Mesenteric fat pad (tissue), 1 donor: ENCODE measurements at places on chromosomes 4 and X. TPM values are rescaled to one million over a fixed set of nuclear protein-coding genes. Genes with fewer than 3 reads are reported as not detected.

The PRAF2 gene
- 20.7 TPM for total RNA-seq

DNA sequence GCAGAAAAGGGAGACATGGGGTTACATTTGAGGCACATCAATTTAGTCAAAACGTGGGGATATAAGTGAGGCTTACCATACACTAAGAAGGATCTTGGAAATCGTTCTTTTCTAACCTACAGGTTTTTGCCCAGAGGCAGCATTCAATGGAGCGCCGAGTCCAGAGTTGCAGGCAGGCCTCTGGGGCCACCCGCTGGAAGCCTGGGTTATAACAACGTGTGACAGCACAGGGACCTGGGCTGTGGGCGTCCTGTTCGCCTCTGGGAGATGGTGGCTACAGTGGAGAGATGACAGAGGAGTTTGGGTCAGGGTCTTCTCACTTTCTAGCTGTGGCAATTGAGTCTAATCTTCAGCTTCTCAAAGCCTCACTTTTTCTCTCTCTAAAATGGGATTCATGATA is 53.9 kb downstream of the ENPP6 start:
- DNase-seq: no peak

GRCh38 chrX:133350751-133351150 is 64.5 kb downstream of the GPC4 start:
- no peak for DNase-seq

- DNase-seq: no peak
Observed at GRCh38 chrX:9906919-9907318, 60.2 kb upstream of the CLDN34 start.

- DNase-seq: no peak
Observed at GRCh38 chrX:9335251-9335650, 129.6 kb upstream of the TBL1X start.

The SAT1 gene
- 859 TPM for total RNA-seq

DNA sequence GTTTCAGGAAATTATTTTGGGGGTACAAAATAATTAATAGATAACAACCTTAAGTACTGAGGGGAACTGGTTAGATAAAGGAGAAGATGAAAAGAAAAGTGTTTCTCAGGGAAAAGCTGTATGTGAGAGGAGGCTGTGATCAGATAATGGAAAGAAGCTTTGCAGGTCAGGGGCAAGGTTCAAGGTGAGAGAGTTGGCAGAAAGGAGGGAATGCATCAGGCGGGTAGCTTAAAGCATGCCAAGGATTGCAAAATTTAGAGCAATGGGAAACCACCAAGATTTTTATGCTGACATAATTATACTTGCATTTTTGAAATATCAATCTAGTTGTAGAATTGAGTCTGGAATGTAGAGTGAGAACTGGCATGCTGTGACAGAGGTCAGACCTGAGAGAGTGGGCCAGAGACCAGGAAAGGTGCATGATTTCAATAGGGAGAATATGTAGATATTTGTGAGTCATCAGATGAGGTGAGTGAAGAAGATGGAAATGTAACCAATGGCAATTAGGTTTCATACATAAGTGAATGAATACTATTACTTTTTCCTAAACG is 508.7 kb downstream of the TRIML1 start:
- DNase-seq: no peak

The LDB2 gene
- total RNA-seq: 53.2 TPM

The AADAT gene
- total RNA-seq: 2.0 TPM

The USP26 gene
- not detected for total RNA-seq

The FGFBP1 gene
- 0.26 TPM for total RNA-seq

DNA sequence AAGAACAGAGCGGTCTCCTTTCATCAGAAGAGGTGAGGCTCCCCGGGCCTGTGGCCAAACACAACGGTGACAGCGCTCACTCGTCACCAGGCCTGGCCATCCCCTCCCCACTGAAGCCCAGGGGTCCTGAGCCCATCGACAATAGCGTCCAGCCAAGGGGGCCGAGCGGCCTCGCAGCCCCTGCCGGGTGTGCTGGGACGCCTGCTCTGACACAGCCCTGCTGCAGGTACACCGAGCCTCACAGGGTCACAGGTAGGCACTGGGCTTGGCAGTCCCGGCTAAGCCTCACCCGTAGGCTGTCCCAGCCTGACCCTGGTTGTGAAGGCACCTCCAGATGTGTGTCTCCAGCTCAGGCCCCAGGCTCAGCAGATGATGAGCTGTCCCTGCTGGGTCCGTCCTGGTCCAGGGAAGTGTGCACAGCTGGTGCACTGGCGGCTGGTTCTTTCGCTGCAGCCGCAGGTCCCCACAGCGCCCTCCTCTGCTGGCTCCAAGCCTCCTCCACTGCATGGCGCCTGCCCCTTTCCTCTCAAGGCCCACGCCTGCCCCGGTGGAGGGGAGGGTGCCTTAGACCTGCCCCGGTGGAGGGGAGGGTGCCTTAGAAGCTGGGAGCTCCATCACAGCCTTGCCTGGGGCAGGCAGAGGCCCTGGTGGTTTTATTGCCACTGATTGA is 21.5 kb downstream of the UVSSA start:
- DNase-seq: no peak

The DUX4 gene
- not detected for total RNA-seq

GRCh38 chr4:158444621-158445020 is 77.1 kb upstream of the RXFP1 start:
- no peak for DNase-seq
